Umbilical cord (tissue), 2 donors: ENCODE measurements at places on chromosomes 5 and 9. TPM values are rescaled to one million over a fixed set of nuclear protein-coding genes. Genes with fewer than 3 reads are reported as not detected.

Gene GKAP1
- 12.0 TPM for total RNA-seq

DNA sequence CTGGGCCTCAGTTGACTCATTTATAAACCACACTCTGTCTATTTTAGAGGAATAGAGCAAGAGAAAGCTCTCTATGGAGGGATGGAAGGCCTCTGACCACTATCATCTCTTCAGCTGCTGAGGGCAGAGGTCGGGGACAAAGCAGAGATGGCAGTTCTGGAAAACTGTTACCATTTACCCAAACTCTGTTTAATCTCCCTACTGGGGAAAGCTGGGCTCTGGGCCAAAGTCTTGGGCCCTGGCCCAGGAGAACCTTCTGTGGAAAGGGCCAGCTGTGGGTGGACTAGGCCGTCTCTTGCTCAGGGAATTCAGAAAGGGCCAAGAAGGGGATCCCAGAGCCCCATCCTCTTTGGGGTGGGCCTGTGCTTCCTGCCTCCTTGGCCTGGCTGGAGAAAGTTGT, 100.0 kb downstream of the PSD2 start:
- DNase-seq: peak; percentile 57

DNA sequence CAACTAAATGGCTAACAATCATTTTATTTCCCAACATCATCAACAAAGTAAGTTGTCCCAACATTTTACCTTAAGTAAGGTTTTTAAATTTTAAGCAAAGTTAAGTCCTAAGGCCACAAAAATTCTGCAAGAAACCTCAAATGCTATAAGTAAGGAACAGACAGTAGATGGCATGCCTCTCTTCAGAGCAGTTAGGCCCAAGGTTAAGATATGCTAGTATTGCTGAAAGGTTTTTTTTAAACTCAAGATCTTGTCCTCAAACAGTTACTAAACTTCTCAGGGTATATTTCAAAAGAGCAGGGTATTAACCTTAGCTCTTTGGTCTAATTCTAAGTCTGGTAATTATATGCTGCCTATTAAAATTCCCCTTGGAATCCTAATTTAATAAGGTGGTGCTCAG, 35.1 kb downstream of the PJA2 start:
- peak; percentile 13 for DNase-seq

Gene GARIN3
- total RNA-seq: not detected

DNA sequence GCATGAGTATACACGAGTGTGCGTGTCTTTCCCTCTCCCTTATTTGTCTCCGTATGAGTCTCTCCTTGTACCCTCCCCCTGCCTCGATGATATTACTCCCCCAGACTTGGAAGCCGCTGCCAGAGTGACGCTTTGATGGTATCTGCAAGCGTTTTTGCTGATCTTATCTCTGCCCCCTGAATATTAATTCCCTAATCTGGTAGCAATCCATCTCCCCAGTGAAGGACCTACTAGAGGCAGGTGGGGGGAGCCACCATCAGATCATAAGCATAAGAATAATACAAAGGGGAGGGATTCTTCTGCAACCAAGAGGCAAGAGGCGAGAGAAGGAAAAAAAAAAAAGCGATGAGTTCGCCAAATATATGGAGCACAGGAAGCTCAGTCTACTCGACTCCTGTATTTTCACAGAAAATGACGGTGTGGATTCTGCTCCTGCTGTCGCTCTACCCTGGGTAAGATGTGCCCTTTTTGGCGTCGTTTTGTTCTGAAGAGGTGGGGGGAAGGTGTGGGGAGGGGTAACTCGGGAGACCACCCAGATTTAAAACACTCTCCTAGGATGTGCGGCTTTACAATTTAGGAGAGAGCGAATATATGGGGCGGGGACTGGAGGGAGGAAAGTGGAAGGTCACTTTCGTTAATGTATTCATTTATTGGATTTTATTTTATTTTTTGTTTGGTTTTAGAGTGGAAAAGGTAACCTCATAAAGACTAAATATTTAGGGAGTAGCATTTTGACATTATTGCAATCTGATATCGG, at the start of gene GABRG2:
TSS of gene GABRG2 (plus strand) at position 119 of the 757 bp plus-strand sequence. CDS start at position 346, 227 bp downstream.
- DNase-seq: no peak

GRCh38 chr5:58786035-58786434, 203.2 kb downstream of the RAB3C start:
- DNase-seq: no peak

GRCh38 chr5:107543868-107544267, 126.9 kb downstream of the EFNA5 start:
- no peak for DNase-seq

DNA sequence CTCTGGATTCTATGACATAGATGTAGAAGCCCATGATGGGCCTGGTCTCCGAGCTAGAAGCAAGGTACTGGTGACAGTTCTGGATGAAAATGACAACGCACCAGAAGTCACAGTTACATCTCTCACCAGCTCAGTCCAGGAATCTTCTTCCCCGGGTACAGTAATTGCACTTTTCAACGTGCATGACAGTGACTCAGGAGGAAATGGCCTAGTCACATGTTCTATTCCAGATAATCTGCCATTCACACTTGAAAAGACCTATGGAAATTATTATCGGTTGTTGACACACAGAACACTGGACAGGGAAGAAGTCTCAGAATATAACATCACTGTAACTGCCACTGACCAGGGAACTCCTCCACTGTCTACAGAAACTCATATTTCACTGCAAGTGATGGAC, 1.3 kb downstream of the PCDHGA4 start:
- DNase-seq: no peak

- DNase-seq: no peak
Observed at GRCh38 chr5:164119806-164120447, 614.5 kb downstream of the MAT2B start.

DNA sequence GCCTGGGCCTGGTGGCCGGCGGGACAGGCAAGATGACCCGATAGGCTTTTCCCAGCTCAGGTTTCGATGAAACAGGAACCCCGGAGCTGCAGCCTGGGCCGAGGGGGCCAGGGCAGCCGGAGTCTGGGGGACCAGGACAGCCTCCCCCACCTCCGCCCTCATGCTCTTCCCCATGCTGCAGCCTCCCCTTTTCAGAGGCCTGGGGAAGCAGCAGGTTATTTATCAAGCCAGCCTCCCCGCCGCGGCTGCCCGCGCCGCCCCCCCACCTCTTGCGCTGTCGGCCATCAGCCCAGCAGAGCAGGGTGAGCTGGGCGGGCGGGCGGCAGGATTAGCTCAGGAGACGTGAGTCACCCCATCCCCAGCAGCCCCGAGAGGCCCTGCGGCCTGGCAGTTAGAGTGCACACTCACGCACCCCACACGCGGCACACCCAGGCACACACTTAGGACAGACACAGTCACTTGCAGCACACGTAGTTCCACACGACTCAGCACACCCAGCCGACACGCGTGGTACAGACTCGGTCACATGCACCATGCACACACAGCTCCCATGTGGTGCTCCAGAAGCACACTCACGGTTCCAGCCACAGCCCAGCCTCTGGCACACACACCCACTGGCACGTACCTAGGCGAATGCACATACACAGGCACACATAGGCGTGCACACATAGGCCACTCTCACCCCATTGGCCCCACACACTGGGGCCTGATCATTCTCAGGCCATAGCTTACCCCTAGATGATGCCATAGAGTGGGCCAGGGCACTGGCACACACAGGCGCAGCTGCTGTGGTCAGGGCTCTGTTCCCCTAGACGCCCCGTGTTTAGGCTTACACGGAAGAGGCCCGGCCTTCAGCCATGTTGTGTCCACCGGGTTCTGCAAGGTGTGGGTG, 13.0 kb downstream of the CXXC5 start:
- DNase-seq: peak; percentile 95

Gene SPATA31C1
- 1.2 TPM for total RNA-seq

DNA sequence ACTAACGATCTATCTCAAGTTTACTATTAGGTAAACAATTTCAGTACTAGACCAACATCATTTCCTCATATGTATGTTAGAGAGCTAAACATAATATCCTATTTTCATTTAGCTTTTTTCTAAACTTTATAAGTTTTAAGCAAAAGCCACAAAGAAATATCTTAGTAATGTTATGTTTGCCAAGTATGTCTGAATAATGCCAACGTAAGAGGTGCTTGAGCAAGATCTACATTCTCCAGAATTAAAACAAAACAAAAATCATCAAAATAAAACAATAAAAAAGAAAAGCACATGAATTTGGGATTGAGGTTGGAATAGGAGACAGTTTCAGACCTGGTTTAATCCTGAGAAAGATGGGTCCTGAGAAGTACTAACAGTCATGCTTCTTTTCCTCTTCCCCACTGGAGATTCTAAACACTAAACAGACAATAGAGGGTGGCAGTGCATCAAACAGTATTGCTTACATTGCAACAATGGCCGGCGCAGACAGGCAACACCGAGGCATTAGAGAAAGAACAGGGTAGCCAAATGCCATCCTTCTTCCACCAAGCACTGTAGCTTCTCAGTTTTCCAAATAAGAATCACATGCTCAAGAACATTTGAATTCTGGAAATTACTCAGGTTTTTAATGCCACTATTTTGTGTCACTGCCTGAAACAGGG, 33.6 kb downstream of the CSNK1A1 start:
- no peak for DNase-seq

- no peak for DNase-seq
Observed at GRCh38 chr5:20359377-20359776, 371.4 kb upstream of the CDH18 start.

DNA sequence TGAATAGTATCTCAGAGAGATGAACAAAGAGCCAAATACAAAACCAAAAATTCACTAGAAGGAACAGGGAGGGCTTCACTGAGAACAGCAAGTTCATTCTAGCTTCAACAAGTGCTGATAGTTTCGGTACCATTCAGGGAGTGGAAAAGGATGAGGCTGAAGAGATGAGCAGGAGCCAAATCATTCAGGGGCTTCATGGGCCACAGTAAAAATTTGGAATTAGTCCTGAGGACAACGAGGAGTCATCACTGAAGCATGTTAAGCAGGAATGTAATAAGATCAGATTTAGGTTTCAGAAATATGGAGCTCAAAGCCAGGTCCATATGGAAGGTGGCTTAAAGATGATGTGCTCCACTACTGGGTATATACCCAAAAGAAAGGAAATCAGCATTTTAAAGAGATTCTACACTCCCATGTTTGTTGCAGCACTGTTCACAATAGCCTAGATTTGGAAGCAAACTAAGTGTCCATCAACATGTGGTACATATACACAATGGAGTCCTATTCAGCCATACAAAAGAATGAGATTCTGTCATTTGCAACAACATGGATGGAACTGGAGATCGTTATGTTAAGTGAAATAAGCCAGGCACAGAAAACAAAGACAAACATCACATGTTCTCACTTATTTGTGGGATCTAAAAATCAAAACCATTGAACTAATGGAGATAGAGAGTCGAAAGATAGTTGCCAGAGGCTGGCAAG, 36.2 kb downstream of the SPOCK1 start:
- DNase-seq: no peak

Gene BAAT
- total RNA-seq: 1.2 TPM

Gene OTULIN
- total RNA-seq: 37.6 TPM

GRCh38 chr9:128706671-128707381, 4.5 kb downstream of the PKN3 start:
- no peak for DNase-seq

DNA sequence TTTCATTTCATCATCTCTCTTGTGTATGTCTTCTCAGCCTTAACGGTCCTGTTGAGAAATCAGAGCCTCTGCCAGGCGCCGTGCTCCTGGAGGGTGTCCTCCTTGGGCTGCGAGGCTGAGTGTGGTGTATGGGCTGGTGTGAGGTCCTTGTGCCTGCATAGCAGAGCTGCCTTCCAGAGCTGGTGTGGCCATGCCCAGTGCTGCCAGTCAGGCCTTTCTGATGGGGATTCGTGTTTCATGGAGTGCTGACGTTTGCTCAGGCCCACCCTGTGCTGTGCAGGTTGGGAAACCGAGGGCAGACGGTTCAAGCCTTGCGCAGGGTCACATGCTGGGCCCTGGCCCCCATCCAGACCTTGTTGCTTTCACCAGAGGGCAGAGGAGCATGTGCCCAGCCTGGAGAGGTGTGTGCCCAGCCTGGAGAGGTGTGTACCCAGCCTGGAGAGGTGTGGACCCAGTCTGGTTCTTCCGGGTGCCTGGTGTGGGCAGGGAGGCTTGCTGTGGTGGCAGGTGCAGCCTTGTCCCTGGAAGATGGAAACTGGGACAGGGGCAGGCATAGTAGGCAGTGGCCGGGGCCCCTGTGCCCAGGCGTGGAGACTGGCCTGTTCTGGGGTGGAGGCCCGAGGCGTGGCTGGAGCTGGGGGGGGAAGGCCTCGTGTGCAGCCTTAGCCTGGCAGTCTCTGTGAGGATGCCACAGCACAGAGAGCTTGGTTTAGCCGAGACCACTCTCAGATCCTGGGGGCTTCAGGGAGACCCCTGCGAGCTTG, 84.0 kb downstream of the RXRA start:
- no peak for DNase-seq

- no peak for DNase-seq
Observed at GRCh38 chr9:134181648-134182034, 17.3 kb upstream of the RNU6ATAC start.

DNA sequence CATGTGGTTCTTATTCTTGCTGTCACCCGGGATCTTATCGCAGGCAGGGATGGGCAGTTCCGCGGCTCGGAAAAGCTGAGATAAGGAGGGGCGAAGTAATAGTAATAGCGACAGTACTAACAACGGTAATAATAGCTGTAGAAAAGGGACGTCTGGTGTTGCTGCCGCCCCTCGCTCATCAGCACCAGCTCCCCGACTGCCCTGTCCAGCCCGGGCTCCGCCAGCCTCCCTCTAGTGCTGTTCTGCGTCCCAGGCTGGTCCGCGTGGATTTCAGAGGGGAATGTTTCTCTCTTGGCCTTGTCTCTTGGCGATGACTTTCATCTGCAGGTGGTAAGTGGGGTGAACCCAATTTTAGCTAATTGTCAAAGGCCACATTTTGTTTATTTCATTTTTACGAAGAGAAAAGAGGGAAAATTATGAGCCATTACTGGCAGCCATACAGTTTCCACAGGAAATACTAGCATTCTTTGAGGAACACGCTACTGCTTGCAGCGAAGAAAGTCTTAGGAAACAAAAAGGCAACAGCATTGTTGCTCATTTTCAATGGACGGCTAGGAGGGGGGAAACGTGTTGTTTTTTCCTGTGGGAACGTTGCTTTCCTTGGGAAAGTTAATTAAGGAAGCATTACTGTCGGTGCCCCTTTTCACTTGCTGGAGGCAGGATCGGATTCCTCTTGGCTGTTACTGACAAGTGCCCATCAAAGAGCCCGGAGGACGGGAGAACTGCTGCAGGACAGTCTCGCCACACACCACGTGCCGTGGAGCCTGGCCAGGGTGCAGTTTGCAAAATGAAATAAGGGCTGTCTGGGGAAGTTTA, 762 bp downstream of the SNCAIP start:
- DNase-seq: peak; percentile 62

DNA sequence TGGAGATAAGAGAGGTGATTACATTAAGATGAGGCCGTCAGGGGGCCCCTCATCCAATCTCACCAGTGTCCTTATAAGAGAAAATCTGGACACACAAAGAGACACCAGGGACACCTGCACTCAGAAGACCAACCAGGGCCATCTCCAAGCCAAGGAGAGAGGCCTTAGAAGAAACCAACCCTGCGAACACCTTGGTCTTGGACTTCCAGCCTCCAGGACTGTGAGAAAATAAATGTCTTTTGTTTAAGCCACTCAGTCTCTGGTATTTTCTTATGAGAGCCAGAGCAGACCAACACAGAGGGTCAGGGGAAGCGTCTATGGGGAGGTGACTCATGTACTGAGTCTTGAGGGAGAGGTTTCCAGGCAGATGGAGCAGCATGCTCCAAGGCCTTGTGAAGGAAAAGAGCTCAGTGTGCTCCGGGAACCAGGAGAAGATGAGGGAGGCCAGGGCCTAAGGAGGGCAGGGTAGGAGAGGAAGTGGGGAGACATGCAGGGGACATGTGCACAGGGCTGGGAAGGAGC, 5.4 kb downstream of the PHYKPL start:
- no peak for DNase-seq

- no peak for DNase-seq
Observed at GRCh38 chr5:57033103-57033502, 81.2 kb upstream of the MIER3 start.
